G401 (cell line): ENCODE measurements at places on chromosomes 3 and 15.

DNA sequence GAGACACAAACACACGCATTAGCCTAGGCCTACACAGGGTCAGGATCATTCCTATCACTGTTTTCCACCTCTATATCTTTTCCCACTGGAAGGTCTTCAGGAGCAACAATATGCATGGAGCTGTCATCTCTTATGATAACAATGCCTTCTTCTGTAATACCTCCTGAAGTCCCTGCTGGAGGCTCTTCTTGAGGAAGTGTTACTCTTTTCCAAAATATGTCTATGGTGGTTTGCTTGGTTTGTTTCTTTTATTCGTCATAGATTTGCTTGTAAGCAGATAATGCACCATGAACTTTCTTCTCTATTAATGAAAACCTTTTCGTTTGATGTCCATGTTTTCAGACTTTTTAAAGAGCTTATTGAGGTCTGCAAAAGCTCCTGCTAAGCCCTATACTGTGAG is 109.3 kb downstream of the GMPS start:
- no peak for DNase-seq

DNA sequence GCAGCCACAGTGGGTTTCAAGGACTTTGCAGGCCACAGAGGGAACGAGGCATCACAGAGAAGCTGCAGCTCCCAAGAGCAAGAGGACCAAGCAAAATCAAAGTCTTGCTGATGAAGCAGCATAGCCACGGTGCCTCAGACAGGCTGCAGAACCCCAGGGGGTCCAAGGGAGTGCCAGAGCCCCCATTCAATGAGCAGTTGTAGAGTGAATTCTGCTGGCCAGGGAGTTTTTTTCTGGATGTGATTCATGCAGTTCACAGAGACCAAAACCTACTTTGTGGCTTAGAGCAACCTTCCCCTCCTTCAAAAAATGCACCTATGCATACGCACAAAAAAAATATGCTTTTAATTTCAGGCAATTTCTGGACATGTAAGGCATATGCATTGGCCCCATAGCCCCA is 409.0 kb downstream of the VPS13C start:
- DNase-seq, result no peak

GRCh38 chr15:43086551-43086950 is 19.3 kb downstream of the UBR1 start:
- DNase-seq, result no peak

DNA sequence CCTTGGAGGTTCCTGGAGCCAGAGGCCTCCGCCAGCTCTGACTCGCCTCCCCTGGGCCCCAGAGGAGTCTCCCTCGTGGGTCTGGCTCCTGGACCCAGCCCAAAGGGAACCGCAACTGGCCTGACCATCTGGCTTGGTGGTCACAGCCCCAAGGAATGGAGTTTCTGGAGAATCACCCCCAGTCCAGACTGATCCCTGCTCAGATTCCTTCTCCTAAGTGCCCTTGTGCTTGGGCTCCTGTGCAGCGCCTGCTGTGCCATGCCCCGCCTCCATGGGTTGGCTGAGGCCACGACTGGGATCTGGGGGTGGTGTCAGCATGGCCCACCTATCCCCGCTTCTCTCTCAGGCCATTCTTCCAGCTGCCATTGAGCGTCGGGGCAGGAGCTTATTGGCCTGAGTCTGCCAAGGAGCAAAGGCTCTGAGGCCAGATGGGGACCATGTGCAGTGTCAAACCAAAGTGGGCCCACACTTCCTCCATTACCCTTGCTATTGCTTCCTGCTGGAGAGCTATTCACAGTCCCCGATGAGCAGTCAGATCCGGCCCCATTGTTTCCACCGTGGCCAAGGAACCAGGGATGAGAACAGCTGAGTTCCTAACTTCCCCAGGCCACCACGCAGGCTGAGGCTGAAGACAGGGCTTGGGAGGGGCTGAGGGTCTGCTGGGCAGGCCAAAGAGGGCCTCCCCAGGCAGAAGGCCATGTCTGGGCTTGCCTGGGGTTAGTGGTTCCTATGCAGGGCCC is 19.0 kb downstream of the CSPG4 start:
- no peak for DNase-seq

DNA sequence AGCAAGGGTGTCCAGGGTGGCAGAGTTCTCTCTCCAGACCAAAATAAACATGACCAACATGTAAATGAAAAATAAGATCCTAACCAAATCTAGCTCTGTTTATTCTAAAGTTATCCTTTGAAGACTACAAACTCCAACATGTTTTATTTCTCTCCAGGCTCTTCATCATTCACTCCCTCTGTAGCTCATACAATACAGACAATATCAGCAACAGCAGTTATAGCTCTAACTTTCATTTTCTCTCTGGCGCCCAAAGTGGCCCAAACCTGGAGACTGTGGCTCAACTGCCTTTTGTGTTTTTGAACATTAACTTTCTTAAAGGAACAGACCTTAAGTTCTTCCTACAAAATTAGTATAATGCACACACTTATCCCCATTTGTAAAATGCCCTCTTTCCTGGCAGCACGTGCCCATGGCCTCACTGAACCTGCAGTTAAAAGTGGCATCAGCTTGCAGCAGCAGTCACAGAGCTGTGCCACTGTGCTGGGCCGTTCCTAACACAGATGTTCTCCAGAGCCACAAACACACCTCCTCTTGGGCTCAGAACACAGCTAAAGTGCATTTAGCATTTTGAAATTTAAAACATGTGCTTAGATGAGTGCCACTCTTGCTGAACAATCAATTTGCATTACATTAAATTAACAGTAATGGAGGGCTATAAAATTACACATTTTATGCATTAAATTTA is 91.9 kb downstream of the RORA start:
- DNase-seq, result no peak

DNA sequence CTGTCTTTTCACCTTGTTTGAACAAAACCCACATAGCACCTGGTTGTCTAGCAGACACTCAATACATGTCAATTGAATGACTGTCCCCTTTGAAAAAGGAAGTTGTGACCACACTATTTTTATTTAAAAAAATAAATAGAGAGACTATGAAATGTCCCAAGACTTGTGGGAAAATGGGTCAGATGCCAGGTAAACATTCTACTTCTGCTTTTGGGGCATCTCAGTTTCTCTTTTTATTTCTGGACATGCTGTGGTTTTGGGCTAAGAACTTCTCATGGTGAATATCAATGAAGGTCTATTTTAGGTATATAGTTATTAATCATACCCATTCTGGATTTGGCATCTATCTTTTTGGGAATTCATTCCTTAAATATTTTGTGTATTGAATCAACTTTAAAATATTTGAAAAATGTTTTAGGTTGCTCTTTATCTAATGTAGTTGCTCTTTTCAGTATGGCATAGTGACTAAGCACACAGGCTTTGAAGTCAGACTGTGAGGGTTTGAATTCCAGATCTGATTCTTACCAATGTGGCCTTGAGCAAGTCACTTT is 4.4 kb downstream of the TMEM45A start:
- no peak for DNase-seq

GRCh38 chr3:151609491-151609890 is 124.2 kb upstream of the AADACL2 start:
- no peak for DNase-seq

GRCh38 chr3:11735638-11736037 is 91.9 kb upstream of the VGLL4 start:
- DNase-seq, result no peak

GRCh38 chr3:108462899-108463298 is 47.5 kb downstream of the MYH15 start:
- DNase-seq, result no peak

GRCh38 chr3:169243579-169243978 is 419.9 kb downstream of the MECOM start:
- no peak for DNase-seq

GRCh38 chr3:27596334-27596841 is 112.2 kb upstream of the SLC4A7 start:
- DNase-seq, result no peak

GRCh38 chr3:89964347-89964746 is 856.9 kb downstream of the EPHA3 start:
- no peak for DNase-seq

DNA sequence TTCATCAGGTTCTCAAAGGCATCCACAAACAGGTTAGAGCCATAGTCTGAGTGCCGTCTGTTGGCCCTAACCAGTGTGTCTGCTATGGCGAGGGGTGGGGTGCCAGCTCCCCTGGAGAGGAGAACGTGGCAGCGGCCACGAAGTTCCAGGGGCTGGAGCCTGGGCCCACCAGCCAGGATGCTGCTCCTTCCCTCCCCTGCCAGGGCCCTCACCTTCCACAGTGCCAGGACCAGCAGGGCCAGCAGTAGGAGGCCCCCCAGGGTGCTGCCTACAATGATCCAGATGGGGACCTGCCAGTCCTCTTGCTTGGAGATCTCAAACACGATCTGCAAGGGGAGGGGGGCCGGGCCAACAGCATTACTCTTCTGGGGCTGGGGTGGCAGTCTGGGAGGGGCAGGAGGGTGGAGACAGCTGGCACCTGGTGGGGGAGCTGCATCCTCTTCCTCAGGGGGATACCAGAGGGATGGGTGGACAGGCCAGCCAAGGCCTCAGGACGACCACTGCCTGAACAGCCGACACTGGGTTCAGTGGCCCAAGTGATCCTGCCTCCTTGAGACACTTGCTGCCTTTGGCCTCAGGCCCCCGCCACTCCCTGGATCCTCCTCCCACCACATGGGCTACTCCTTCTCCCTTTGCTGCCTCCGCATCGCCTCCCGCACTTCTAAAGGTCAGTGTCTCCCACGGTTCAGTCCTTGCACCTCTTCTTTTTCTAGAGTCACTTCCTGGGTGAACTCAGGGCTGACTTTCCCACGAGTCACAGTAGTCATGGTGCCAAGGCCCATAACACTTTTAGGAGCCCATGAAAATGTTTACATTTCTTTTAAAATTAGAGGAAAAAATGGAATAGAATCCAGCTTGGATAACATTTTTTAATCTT is 26.3 kb downstream of the FEM1B start:
- no peak for DNase-seq

- no peak for DNase-seq
These were observed 20.0 kb upstream of the PRR23E start for GRCh38 chr3:127172781-127173515.

- no peak for DNase-seq
These were observed 3.0 kb upstream of the SLC28A1 start for GRCh38 chr15:84881520-84881830.
